Mesangial cell (primary cell): ENCODE measurements at places on chromosomes 5 and 9. TPM values are rescaled to one million over a fixed set of nuclear protein-coding genes. Genes with fewer than 3 reads are reported as not detected.

The ISL1 gene
- not detected in 2 replicates for total RNA-seq

The SIT1 gene
- not detected in 2 replicates for total RNA-seq

The DMAC1 gene
- 10.4 and 18.8 TPM in 2 replicates for total RNA-seq

The UIMC1 gene
- total RNA-seq = 14.7 and 16.5 TPM in 2 replicates

The PAPPA gene
- 8.4 and 9.5 TPM in 2 replicates for total RNA-seq

The HNRNPAB gene
- total RNA-seq = 79.9 and 175 TPM in 2 replicates

The TEX48 gene
- total RNA-seq = not detected in 2 replicates

The SLC6A7 gene
- total RNA-seq = not detected in 2 replicates

The GFI1B gene
- total RNA-seq = not detected in 2 replicates

The ACTBL2 gene
- 6.7 and 16.5 TPM in 2 replicates for total RNA-seq

The MGAT1 gene
- total RNA-seq = 90.4 and 106 TPM in 2 replicates

The IFNA7 gene
- total RNA-seq = not detected in 2 replicates

The SHLD3 gene
- 1.4 and 1.5 TPM in 2 replicates for total RNA-seq

The SAXO1 gene
- total RNA-seq = 0.51 TPM in 1 of 2 replicates, not detected in the other

The GABBR2 gene
- under 0.01 and 0.98 TPM in 2 replicates for total RNA-seq

The ANKRD34B gene
- 0.33 and 1.5 TPM in 2 replicates for total RNA-seq

The AQP7 gene
- 1.1 TPM in 1 of 2 replicates, not detected in the other for total RNA-seq

The FPGS gene
- 65.0 and 102 TPM in 2 replicates for total RNA-seq

The STOML2 gene
- 157 and 232 TPM in 2 replicates for total RNA-seq

The ARSI gene
- total RNA-seq = 14.8 and 32.3 TPM in 2 replicates

The PCDHA3 gene
- under 0.01 and 0.13 TPM in 2 replicates for total RNA-seq

The MSX2 gene
- 0.16 and 0.38 TPM in 2 replicates for total RNA-seq

The C1QTNF2 gene
- total RNA-seq = 0.65 TPM in 1 of 2 replicates, not detected in the other

The SPINK7 gene
- total RNA-seq = not detected in 2 replicates

The ELAVL2 gene
- 0.25 TPM in 1 of 2 replicates, not detected in the other for total RNA-seq

The ZNF366 gene
- total RNA-seq = not detected in 2 replicates

The FBP2 gene
- not detected in 2 replicates for total RNA-seq

The EGFL7 gene
- 20.4 and 27.0 TPM in 2 replicates for total RNA-seq

The NMUR2 gene
- 0.13 and 0.16 TPM in 2 replicates for total RNA-seq

The MOB3B gene
- total RNA-seq = 0.98 and 1.6 TPM in 2 replicates

The DNM1 gene
- 44.2 and 131 TPM in 2 replicates for total RNA-seq

The IL9 gene
- not detected in 2 replicates for total RNA-seq

The SCGB3A2 gene
- not detected in 2 replicates for total RNA-seq

The PRELID2 gene
- total RNA-seq = 7.9 and 12.7 TPM in 2 replicates

The IFNB1 gene
- not detected in 2 replicates for total RNA-seq

The MLANA gene
- total RNA-seq = not detected in 2 replicates

The MYO10 gene
- 26.7 and 38.5 TPM in 2 replicates for total RNA-seq

The GPR151 gene
- total RNA-seq = not detected in 2 replicates

The ARHGEF28 gene
- total RNA-seq = 32.4 and 59.5 TPM in 2 replicates

The DBN1 gene
- total RNA-seq = 331 and 348 TPM in 2 replicates

The IFNA13 gene
- not detected in 2 replicates for total RNA-seq

The KCNV2 gene
- not detected in 2 replicates for total RNA-seq

The FUT7 gene
- total RNA-seq = not detected in 2 replicates

The CCDC107 gene
- 16.0 and 21.6 TPM in 2 replicates for total RNA-seq

The SPATA31E1 gene
- total RNA-seq = not detected in 2 replicates

The FYB1 gene
- total RNA-seq = 0.13 TPM in 1 of 2 replicates, not detected in the other

The AJM1 gene
- 0.81 and 1.5 TPM in 2 replicates for total RNA-seq

The ENG gene
- 24.2 and 29.0 TPM in 2 replicates for total RNA-seq

The NEURL1B gene
- total RNA-seq = 0.51 and 2.9 TPM in 2 replicates

The IRX2 gene
- total RNA-seq = 0.33 and 4.6 TPM in 2 replicates

The AFF4 gene
- total RNA-seq = 37.3 and 46.4 TPM in 2 replicates

The SLC46A2 gene
- not detected in 2 replicates for total RNA-seq

The C5orf46 gene
- total RNA-seq = 0.63 and 1.1 TPM in 2 replicates

The FABP6 gene
- not detected in 2 replicates for total RNA-seq
